ENCODE measurements at places on chromosomes 7 and 10.

- DNase-seq, result no peak
Measured at GRCh38 chr10:70744617-70745143, 40.5 kb downstream of the TBATA start.

GRCh38 chr10:29322918-29323317 lies 34.0 kb downstream of the LYZL1 start:
- DNase-seq, result no peak

- DNase-seq, result no peak
Measured at GRCh38 chr10:128489324-128490247, 363.4 kb upstream of the MKI67 start.

- DNase-seq, result no peak
Measured at GRCh38 chr10:112287844-112288243, 4.6 kb downstream of the TECTB start.

GRCh38 chr7:129222064-129222463 lies 2.8 kb upstream of the AHCYL2 start:
- DNase-seq, result no peak

GRCh38 chr10:77408259-77408658 lies 229.3 kb downstream of the KCNMA1 start:
- DNase-seq, result no peak

GRCh38 chr10:62506371-62506770 lies 132.2 kb downstream of the ZNF365 start:
- DNase-seq, result no peak

DNA sequence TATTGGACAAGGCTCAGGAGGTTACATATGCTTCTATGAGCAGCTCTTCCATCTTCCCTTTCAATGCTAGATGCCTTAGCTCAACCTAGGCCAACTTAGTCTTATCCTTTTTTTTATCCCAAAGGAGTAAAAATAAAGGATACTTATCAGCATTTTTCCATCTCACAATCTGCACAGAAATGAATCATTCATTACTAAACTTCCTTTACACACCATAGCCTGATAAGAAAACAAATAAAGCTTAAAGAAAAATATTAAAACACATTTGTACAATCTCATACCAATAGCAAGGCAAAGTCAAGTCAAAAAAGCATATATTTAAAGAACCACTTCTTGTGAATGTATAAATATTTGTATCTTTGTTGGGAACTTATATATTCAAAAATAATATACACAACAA lies 407.4 kb downstream of the GRM8 start:
- no peak for DNase-seq

DNA sequence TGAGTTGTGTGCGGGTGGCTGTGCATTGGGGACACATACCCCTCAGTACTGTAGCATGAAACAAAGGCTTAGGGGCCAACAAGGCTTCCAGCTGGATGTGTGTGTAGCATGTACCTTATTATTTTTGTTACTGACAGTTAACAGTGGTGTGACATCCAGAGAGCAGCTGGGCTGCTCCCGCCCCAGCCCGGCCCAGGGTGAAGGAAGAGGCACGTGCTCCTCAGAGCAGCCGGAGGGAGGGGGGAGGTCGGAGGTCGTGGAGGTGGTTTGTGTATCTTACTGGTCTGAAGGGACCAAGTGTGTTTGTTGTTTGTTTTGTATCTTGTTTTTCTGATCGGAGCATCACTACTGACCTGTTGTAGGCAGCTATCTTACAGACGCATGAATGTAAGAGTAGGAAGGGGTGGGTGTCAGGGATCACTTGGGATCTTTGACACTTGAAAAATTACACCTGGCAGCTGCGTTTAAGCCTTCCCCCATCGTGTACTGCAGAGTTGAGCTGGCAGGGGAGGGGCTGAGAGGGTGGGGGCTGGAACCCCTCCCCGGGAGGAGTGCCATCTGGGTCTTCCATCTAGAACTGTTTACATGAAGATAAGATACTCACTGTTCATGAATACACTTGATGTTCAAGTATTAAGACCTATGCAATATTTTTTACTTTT lies 1.8 kb downstream of the DDIT4 start:
- no peak for DNase-seq

GRCh38 chr10:99975106-99975829 lies 34.5 kb downstream of the DNMBP start:
- no peak for DNase-seq

DNA sequence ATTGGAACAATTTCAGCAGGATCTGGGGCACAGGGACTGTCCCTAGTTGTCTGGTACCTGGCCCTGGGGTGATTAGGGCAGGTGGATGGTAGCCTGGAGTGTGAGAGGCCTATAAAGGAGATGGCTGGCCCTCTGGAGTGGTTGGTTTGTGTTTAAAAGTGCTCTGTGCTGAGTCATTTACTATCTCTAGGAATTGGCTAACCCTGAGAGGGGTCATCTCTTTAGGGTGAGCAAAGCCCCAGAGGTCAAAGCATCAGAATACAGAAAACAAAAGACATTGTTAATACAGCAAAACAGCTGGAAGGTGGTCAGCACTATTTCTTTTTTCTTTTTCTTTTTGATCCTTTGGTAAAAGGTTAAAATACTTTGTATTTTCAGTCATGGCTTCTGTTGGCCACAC lies 43.4 kb upstream of the BMPER start:
- no peak for DNase-seq

- DNase-seq, result no peak
Measured at GRCh38 chr10:68871105-68871711, 29.9 kb upstream of the DDX50 start.

DNA sequence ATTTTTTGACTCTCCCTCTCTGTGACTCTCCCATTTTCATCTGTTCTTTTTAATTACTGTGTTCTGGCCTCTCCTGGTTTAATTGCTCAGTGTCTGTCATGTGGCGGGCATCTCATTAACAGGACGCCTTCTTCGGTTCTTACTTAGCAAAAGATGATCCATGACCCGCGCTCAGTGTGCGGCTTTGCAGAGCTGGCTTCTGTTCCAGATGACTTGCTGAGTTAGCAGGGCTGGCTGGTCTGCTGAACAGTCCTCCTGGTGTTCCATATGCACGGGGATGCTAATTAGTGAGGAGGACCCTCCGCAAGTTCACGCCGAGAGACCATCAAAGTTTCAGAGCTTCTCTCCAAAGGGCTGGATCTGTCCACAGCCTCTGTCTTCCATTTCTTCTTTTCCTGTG lies 258.6 kb upstream of the MKI67 start:
- DNase-seq, result no peak

- DNase-seq, result no peak
Measured at GRCh38 chr10:123965973-123966895, 74.6 kb upstream of the CPXM2 start.

DNA sequence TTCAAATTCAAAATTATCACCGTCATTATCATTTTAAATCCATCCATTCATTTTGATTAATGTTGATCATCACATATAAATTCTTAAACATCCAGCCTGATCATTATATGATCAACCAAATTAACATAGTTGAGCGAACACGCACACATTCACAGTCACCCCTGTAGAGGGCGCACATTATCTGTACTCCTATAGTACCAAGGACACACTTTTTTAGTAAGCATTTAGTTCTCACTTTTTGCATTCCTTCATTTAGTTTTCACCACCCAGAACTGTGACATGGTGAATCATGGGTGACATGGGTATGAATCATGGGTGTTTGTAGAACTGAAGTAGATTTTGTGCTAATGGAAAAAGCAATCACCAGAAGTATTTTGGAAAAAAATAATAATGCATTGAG lies 26.0 kb upstream of the ZNF735 start:
- DNase-seq, result no peak

DNA sequence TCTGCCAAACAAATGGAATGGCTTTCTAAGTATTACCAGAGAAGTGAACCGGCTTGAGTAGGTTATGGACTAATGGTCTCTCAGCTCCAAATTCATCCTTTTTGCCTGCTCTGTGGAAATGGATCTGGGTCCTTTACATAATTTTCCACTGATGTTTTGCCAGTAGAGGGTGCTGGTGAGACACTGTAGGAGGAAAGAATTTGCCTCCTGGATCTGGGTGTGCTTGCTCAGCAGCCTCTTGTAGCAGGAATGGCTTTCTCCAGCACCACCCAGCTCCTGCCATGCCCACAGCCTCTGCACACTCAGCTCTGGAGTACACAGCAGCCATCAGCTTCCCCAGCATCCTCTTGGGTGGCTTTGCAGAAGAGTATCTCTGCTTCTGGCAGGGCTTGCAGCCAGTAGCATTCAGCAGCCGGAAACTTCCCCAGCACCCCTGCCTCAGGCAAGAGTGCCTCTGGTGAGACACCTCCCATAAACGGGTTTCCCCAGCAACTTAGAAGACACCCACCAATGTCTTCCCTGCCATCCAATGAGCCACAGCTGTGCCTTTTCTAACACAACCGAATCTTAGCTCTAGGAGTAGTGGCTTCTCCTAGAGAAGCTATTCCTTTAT lies 235.0 kb upstream of the PLPP4 start:
- no peak for DNase-seq

- no peak for DNase-seq
Measured at GRCh38 chr10:81792729-81793128, 82.3 kb upstream of the NRG3 start.

GRCh38 chr7:16913643-16914042 lies 31.9 kb upstream of the AGR3 start:
- DNase-seq, result no peak

DNA sequence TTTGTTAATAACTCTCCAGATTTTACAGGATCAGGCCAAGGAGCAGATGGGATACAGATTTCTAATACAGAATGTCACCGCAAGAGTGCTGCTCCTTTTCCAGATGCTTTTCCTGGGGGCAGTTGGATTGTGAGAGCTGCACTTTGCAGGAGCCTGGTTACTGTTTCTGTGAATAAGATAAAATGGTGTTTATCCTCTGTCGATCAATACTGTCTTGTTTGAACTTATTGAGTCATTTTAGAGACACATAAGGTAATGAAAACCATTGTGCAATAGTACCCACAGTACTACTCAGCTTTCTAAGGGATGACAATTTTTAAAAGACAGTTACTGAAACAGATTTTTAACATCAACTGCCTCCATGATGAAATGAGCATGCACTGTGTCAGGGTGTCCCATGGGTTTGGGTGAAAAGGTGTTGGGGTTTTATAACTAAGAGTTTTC lies 2.9 kb downstream of the A1CF start:
- no peak for DNase-seq

DNA sequence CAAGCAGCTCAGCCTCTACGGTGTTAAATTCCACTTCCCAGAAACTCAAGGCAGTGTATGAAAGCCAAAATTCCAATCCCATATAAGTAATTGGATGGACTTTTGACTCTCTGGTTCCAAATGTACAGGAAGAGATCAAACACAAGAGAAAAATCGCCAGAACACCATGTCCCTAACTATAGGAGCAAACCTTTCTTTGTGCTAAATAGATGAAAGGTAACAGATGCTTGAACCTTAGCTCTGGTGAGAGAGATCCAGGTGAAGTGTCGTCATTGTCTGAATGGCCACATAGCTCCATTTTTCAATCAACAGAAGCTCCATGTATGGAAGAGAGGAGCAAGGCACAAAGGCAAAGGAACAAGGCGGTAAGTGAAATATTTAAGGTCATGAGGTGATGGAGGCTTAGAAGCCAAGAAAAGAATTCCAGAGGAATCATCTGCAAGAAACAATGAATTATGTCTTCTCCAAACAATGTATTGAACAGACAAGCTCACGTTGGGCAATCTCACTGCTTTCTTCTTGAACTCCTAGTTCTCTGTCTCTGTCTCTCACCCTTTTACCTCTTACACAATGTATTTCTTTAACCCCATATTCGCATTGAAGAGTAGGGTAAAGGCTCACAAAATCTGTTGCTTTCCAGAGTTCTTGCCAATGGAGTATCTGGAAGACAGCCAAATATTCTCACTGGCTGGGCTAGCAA lies 585.1 kb downstream of the GATA3 start:
- DNase-seq, result no peak

GRCh38 chr7:40749877-40750276 lies 615.1 kb downstream of the SUGCT start:
- no peak for DNase-seq

GRCh38 chr7:67896721-67897120 lies 900.1 kb downstream of the TYW1 start:
- DNase-seq, result no peak

DNA sequence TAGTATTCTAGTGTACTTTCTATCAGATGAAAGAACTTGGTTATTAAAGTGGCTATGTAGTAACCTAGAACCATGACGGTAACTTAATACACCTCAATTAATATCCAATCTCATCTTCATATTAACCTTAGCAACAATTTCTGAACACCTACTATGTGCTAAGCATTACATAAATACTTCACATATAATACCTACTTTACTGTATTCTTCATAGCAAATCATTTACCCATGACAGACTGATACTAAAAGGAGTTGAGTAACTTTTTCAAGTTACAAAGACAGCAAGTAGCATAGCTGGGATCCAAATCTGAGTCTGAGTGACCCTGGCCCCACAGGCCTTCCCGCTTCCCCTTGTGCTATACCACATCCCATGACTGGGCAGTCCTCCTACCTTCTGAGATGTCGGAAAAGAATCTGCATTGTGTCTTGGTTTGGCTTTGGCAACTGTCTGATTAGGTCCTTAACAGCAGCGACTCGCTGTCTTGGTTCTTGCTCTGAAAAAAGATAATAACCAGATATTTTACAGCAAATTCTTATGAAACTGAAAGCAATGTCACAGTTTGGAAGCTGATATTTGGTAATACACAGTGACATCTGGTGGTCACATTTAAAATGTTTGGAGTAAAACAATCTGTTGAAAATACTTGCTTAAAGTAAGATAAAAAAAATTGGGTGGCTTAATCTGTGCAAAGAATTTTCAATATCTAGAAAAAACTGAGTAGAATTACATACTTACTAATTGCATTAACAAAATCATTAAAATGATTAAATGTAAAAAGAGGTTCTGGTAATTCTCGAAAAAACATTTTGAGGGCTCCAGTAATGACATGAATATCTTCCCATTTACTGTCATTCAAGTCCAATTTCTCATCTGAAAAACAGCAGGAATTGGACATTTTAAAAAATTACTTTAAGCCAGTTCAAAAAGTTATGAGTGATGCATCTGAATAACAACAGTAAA lies 120.1 kb downstream of the ARHGAP12 start:
- DNase-seq, result no peak

DNA sequence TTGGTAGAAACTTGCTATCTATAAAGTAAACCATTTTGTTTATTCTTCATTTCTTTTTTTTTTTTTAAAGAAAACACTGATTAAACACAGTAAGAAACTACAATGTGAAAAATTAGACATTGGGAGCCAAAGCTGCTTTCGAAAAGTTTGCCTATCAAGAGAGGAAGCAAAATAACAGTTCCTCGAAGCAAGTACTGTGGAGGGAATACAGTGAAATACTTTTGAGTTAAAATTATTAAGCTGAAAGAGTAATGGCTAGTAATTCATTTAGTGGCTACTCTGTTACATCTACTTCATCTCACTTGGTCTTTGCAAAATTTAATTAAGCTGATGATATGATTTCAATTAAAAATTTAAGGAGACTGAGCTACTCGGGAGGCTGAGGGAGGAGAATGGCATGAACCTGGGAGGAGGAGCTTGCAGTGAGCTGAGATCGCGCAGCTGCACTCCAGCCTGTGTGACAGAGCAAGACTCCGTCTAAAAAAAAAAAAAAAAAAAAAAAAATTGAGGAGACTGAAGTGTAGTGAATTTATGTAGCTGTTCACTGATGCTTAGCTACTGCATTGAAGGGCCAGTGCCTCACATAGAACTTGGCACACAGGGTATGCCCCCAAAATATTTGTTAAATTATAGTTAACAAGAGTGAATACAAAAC lies 982.1 kb upstream of the MBL2 start:
- DNase-seq, result no peak
